Effector CD8-positive, alpha-beta T cell (primary cell): ENCODE measurements at places on chromosomes 16 and 17.

GRCh38 chr17:75906143-75906884, 1.6 kb upstream of the MRPL38 start:
- DNase-seq: no peak

DNA sequence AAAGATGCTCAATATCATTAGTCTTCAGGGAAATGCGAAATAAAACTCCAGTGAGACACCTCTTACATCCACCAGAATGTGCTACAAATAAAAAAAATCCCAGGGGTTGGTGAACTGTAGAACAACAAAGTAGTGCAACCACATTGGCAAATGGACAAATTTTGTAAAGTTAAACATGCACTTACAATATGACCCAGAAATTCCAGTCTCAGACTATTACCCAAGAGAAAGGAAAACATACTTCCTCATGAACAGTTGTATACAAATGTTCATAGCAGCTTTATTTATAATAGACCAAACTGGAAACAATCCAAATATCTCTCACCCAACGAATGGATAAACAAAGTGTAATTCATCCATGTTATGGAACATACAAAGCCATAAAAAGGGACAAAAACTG, 239.5 kb downstream of the ABCC12 start:
- DNase-seq: no peak

DNA sequence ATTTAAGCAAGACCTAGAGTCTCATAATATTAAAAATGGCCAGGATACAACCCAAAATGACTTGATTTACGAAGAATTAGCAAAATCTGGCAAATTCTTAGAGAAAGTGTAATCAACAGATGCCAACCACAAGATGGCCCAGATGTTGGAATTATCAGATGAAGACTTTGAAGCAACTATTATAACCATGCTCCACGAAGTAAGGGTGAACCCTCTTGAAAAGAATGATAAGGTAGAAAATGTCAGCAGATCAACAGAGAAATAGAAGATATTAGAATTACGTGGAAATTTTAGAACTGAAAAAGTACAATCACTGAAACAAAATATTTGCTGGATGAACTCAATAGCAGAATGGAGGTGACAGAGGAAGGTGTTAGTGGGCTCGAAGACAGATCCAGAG, 50.1 kb upstream of the CLEC19A start:
- no peak for DNase-seq

DNA sequence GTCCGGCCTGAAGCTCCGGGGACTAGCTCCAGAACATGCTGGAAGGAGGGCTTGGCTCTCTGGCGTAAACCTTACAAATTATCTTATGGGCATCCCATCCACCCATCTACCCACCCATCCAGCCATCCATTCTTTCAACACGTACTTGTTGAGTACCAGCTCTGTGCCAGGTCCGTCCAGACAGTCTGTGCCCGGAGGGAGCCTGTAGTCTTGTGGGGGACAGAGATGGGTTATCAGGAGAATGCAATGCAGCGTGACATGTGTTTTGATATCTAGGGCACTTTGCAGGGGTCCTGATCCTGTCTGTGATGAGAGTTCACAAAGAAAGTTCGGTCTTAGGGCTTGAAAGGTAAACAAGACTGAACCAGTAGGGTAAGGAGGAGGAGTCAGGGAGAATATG, 4.1 kb upstream of the SLC13A2 start:
- no peak for DNase-seq

DNA sequence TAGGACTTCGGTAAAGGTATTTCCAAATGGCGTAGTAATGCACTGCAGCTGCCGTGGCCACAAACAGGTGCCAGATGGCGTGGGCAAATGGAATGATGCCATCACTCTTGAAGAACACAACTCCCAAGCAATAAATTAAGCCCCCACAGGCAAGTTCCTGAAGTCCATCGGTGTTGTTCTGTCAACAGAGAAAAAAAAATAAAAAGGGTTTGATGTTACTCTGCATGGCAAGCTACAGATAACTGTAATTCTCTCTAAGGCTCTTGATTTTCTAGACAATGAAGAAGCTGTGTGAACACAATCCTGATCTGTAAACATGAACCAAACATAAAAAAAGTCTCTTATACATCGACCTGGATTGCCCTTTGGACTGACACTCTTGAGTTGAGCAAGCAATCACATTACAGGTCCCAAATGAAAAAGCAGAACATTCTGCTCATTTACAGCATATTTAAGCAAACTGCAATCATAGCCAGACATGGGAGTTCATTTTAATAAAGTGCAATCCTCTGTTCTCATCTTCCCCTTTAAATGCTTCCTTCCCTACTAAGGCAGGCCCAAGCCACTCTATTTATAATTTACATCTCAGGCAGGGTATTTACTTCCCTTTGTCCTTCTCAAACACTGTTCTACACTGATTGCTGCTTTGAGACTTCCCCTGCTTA, 27.1 kb downstream of the MMD start:
- no peak for DNase-seq

- no peak for DNase-seq
Observed at GRCh38 chr17:48021934-48022333, 15.7 kb downstream of the COPZ2 start.

DNA sequence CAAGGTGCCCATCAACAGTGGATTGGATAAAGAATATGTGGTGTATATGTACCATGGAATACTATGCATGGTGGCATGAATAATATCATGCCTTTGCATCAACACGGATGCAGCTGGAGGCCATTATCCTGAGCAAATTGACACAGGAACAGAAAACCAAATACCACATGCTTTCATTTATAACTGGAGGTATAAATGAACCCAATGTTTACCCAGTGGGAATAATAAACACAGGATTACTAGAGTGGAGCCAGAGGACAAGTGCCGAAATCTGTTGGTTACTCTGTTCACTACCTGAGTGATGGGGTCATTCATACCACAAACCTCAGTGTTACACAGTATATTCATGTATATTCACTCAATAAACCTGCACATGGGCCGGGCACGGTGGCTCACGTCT, 125.2 kb downstream of the CDH11 start:
- no peak for DNase-seq

DNA sequence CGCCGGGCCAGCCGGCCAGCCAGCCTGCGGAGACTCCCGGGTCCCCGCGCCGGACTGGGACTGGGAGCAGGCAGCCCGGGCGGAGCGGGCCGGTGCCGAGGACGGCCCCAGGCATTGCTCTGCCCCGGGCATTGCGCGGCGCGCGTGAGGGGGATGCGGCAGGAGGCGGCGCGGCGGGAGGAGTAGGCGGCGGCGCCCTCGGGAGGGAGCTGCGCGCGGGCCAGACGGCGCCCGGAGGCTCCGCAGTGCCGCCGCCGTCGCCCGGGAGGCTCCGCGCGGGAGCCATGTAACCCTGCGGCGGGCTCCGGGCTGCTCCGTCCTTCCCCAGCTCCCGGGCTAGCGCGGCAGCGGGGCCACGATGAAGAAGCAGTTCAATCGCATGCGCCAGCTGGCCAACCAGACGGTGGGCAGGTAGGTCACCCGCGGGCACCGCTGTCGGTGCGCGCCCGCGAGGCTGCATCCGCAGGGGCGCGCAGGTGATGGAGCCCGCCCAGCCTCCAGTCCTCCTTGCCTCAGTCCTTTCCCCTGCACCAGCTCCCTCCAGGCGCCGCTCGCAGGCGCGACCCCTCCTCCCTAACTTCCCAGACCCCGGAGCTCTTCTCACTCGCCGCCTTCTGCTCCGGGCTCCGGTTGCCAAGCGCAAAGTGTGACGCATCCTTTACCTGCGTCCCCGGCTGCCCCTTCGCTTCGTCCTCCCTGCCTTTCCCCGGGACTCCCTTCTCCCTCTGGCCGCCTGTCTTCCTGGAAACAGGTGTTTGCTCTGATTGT, at the start of gene ARHGAP44:
Gene ARHGAP44, plus strand, starts transcription at position 18 of the 768 bp plus-strand sequence. Its CDS starts 341 bp downstream, at position 359.
- no peak for DNase-seq

DNA sequence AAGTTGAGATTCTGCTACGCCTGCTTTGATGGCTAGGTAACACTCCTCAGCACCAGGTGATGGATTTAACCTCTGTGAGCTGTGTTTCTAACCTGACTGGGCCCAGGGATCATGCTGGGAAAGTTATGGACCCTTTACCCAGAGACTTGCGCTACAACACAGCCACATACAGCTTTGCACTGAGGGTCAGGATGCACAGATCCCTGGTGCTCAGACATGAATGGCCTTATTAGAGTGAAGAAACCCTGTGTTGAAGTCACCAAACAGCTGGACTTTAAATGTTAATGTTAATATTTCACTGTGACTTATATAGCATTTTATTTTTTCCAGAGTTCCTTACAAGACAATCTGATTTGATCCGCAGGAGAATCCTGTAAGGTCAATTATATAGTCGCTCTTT, 114.3 kb downstream of the MSI2 start:
- DNase-seq: no peak

GRCh38 chr17:17913695-17914332, 58.4 kb downstream of the TOM1L2 start:
- no peak for DNase-seq

DNA sequence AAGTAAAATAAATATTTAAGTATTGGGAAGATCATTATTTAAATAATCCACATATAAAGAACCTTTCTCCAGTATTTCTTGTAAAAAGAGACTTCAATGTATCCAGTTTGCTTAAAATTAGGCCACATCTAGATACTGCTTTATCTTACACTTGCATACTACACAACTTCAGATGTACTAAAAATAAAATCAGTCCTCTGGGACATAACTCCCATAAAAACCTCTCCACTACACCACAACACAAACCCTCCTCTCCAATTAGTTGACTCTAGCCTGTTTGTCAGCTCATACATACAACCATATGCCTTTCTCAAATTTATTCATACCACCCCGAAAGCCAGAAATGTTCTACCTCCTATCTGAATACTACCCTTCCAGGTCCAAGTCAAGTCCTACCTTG, 21.6 kb downstream of the SPOP start:
- no peak for DNase-seq

DNA sequence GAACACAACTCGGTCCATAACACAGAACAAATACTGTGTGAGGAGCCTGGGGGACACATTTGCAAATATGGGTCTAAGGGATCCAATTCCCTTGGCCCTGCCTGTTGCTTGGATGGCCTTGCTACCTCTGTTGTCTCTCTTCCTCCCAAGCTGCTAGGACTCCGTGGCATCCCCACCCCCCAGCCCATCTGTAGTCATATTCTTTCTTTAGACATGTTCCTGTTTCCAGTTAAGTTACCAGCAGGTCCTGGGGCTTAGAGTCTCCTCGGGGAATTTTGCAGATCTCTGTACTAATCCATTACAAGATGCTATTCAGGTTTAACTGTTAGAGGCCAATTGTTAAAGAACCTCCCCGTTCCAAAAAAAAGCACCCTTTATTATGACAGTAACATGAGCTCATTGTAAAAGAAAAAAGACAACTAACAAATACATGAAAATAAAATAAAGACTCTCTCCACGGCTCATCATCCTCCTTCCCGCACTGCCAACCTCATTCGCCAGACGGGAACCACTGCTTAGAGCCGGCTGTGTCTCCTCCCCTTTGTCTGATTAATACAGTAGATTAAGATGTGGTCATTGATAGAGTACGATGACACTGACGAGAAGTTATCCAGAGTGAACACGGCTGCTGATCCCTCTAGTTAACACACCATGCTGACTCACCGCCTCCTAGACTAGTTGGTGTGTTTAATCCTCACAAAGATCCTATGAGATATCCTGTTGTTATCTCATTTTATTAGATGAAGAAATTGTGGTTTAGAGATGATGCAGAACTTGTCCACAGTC, 22.2 kb downstream of the HS3ST4 start:
- DNase-seq: no peak

DNA sequence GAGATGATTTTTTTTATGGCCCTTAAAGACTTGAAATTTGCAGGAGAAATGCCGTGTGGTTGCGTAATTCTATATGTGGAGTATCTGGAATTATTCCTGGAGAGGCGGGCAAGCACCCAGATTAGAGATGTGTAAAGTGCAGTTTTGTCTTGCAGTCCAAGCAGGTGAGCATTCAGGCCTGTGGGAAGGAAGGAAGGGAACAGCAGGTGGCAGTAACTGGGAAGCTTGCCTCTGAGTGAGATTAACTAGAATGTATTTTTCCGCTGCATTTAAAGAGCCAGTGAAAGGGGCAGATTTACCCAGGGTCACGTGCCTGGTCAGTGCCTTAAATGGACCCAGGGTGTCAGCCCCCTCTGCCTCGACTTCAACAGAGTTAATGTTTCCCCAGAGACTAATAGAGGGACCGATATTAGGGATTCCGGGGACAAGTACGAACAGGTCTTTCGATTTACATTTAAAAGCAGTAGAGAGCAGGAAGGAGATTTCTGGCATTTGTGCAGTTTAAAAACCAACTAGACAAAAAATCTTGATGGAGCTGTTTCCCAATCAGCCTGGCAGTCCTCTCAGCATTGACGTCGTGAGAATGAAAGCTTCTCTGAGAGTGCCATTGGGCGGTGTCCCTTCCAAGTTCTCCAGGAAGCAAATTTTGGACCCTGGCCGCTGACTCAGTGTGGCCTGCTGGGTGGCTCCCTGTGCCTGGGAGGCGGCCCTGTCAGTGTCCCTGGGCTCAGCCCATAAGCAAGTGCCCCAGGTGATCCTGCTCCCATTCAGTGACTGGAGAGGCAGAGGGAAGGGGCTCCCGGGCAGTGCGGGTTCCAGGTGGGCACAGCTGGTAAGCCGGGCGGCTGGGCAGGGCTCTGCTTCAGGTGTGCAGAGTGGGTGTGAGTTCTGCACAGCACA, 38.2 kb downstream of the KSR1 start:
- no peak for DNase-seq

- DNase-seq: no peak
Observed at GRCh38 chr17:30263552-30264333, 28.0 kb downstream of the BLMH start.

DNA sequence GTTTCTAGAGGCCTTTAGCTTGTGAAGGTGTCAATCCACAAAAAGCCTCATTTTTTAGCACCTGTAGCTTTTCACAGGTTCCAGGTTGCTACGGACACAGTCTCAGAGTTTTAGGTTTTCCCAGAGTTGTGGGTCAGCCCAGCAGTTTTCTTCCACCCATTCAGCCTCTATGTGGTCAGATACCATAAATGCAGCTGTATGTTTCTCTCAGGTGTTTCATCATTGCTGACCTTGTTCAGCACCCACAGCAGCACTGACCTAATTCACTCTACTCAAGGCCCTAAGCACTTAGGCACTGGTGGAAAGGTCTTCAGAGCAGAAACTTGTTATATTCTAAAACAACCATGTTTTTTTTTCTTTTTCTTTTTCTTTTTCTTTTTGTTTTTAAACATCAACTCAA, 15.0 kb upstream of the SPACA3 start:
- DNase-seq: no peak
